ENCODE measurements at places on chromosomes 1 and 21.
A peak's percentile ranks its signal among the peaks of the same experiment; 100 is the strongest.

DNA sequence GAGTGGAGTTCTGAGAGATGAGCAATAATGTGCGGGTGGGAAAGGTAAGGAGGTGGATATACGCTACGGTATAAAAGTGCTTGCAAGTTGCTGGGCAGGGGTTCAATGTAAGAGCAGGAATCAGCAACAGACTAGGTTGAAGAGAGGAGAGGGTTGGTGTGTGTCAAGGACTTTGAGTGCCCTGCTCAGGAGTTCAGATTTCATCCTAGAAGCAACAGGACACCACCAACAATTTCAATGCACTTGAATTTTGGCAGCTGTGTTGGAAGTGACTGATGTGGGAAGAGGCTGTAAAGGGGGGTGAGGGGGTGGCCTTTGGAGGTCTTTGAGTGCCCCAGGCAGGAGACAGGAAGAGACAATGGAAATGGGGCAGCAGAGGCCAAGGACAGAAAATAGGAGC is 57.3 kb downstream of the RHOU start:
- DNase-seq, result no peak

DNA sequence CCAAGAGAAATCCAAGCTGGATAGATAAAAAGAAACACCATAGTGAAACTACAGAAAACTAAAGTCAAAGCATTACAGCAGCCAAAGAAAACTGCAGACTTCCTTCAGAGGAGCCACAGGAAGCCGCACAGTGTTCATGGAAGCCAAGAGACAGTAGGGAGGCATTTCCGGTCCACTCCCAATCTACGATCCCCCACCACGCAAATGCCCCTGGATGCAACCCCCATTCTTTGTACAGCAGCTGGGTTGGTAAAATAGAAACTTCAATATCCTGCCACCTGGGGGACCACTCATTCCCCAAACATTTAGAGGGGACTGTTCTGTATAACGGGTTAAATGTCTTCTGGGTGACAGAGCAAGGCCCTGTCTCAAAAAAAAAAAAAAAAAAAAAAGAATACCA is 43.9 kb upstream of the TSPEAR start:
- DNase-seq, result no peak

DNA sequence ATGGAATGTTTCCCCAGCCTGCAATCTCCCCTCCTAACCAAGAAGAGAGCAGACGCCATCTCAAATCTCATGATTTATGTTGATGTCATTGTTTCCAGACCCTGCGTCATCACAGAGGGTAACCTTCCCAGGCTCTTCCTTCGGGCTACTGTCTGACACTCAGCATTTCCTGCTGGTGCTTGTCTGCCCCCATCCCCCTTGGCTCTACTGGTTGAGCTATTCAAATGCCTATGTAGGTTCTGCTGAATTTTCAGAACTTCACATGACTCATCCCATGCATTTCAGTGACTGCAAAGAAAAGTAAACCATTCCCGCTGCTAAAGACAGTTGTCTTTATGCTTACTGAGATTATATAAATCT is 24.8 kb upstream of the ITPKB start:
- DNase-seq, result no peak

GRCh38 chr1:162690672-162691434 is 58.6 kb downstream of the DDR2 start:
- DNase-seq, result no peak

DNA sequence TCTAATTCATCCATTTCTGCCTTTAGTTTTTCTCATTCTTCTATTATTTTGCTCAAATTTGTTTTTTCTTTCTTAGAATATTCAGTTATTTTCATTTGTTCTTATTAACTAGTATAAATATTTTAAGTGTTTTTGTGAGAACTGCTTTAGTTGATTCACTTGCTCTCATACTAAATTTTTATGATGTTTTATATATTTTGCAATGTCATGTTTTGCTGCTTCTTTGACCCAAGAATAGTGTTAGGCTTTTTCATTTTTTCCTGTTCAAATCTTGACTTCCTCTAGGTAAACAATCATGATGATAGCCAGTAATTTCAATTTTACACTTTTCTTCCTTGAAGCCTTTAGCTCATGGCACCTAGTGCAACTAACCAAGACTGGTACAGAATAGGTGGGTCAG is 45.2 kb downstream of the MAN1A2 start:
- no peak for DNase-seq

GRCh38 chr1:169595764-169596711 is 9.8 kb upstream of the F5 start:
- peak; percentile 41 for DNase-seq

DNA sequence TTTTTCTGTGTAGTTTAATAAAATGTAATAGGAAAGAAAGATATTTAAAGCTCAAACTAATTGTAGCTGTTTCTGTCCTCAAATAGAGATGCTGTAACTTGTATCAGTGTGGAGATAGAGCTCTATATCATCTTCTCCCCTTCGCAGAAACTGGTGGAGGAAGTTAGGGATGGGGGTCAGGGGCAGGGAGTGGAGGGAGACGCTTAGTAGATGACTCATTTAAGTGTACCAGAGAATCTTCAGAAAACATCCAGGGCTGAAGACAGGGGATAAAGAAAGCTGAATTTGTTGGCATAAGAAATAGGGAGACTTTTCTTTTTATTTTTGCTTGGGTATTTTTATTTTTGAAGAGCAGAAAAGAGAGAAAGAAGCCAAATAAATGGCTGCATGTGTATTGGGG is 282.6 kb upstream of the DPYD start:
- DNase-seq, result no peak

DNA sequence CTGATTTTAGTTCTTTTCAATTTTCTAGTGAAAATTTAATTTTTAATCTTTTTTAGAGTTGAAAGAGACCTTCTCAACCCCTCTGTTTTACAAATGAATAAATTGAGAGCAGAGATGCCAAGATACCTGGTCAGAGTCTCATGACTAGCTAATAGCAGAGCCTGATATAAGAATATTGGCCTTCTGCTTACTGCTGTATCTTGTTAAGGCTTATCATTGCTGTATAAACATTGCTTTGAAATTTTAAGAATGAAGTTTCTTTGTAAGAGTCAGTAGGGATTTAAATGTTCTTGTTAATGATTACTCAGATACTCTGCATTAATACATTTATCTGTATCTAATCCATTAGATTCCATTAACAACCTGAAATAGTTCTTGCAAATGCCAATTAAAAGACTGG is 9.8 kb downstream of the XPR1 start:
- no peak for DNase-seq

GRCh38 chr1:159338018-159338417 is 35.9 kb downstream of the FCER1A start:
- DNase-seq, result no peak

- no peak for DNase-seq
Measured at GRCh38 chr1:34904236-34905097, 25.0 kb downstream of the DLGAP3 start.

DNA sequence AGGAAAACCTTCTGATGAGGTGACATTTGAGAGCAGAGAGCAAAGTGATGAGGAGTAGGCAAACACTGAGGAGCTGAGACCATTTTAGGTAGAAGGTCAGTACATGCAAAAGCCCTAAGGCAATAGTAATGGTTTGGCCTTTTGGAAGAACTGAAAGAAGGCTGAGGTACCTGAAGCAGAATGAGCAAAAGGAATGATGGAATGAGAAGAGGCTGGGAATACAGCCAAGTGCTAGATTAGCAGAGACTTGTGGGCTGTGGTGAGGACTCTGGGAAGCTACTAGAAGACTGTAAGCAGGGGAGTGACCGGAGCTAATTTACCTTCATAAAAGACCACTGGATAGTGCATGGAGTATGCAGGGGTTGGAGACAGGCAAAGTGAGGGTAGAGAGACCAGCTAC is 77.9 kb downstream of the GFI1 start:
- no peak for DNase-seq

DNA sequence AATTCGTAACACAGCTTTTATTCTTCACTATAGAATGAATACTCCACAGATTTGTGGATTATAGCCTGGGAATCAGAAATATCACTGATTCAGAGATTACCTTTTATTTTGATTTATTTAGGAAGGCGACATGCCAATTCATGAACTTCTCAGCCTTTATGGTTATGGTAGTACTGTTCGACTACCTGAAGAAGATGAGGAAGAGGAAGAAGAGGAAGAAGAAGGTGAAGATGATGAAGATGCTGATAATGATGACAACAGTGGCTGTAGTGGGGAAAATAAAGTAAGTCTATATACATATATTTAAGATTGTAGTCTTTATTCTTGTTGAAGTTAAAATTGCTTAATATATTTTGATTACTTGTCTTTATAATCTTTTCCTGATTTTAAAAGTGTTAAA is 33.1 kb downstream of the MIER1 start:
- DNase-seq, result no peak

- DNase-seq, result no peak
Measured at GRCh38 chr1:46466477-46467182, 23.0 kb upstream of the DMBX1 start.

- DNase-seq, result no peak
Measured at GRCh38 chr1:165703648-165704047, 5.3 kb upstream of the ALDH9A1 start.

- no peak for DNase-seq
Measured at GRCh38 chr1:244444854-244445253, 6.9 kb downstream of the ADSS2 start.

- DNase-seq, result no peak
Measured at GRCh38 chr1:6025269-6026094, 20.2 kb upstream of the KCNAB2 start.

- DNase-seq, result no peak
Measured at GRCh38 chr1:183600634-183601033, 10.4 kb upstream of the NCF2 start.

- no peak for DNase-seq
Measured at GRCh38 chr1:119774746-119775490, 6.2 kb upstream of the HMGCS2 start.

- DNase-seq, result no peak
Measured at GRCh38 chr21:14617871-14618270, 71.8 kb upstream of the SAMSN1 start.

DNA sequence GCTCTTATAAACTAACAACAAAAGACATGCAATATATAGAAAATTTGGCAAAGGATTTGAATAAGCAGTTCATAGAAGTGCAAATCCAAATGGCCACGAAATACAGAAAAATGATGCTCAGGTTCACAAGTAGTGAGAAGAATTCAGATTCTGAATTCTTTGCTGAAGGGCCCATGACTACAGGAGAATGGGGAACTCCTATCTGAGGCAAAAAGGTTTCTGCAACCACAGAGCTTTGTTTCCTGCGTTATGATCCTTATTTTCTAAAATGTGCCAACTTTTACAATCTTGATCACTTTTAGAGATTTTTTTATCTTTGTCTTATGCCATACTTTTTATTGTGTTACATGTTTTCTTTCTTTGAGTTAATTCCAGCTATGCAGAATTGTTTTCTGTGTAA is 91.3 kb downstream of the ITSN1 start:
- no peak for DNase-seq

DNA sequence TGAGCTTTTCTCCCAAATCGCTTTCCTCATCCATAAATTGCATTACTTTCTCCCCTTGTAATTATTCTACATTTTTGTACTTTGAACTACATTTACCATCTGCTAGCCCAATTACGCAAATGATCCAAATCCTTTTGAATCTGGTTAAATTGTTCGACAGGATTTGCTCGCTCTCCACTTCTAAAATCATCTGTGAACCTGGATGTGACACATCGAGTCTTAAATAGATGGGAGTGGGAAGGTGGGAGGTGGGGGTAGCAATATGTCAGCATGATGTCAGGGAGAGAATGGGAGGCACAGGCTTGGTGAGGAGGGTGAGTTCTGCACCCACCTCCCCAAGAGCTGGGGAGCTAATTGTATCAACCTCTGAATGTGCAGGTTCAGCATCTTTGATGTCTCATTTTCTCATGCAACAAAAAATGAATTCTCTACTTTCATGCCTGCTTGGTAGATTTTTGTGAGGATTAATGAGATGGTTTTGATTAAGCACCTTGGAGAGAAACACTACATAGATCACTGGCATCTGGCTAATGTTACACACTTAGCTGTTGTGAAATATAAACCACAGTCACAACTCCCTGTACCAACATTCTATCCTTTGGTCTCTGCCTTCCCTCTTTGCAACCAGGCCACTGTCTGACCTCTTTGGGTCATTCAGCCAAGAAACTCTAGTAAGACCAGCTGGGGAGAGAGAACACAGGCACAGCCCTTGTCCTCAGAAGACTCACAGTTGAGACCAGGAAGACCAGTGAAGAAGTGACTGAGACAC is 165.1 kb downstream of the DAB1 start:
- no peak for DNase-seq

- no peak for DNase-seq
Measured at GRCh38 chr1:216014086-216014485, 409.2 kb downstream of the USH2A start.

DNA sequence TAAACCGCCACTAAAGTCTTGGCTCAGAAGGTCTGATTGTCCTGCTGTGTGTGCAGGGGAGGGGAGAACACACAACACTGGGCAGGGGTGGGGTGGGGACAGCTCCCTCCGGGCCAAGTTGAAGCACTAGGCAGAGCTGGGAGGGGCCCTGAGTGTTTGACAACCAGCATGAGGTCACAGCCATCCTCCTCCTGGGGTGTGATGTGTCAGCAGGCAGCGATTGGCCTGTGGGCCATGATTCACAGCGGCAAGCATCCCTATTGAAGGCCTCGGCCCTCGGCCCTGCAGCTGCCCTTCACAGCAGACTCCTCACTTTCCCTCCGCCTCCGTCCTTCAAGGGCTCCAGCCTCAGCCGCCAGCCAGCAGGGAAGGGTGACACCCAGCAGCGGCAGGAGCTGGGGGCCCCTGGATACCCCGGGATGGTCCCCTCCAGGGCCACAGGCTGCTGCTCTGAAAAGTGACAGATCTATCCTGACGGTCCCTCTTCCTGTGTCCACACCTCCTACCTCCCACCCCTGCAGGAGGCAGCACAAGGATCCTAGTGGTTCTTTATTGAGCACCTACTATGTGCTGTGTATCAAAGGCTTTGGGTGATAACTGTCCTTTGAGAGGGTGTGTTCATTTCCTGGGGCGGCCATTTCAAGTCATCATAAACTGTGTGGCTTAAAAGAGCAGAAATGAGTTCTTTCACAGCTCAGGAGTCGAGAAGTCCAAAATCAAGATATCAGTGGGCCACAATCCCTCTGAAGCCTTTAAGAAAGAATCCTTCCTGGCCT is 66.0 kb upstream of the SLC25A33 start:
- DNase-seq, result no peak

GRCh38 chr1:6028042-6028850 is 17.4 kb upstream of the KCNAB2 start:
- DNase-seq, result no peak

GRCh38 chr1:169529068-169529642 is 43.4 kb upstream of the SLC19A2 start:
- peak; percentile 25 for DNase-seq

DNA sequence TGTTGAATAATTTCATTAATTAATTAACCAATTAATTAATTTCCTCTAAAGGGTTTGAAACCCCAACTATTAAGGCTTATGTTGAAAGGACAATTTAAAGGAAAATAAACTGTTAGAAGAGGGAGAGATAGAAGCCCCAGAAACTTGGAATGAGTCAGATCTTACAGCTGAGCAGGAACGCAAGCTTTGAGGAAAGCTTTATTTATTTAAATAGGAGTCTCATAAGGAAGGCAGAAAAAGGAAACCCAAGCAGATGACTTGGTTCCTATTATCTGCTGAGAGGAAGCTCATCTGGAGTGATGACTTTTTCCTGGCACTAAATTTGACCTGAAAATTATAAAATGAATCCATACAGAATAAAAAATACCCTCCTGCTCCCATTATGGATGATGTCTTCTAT is 105.1 kb downstream of the ROR1 start:
- DNase-seq, result no peak

- DNase-seq, result no peak
Measured at GRCh38 chr1:55604179-55604578, 389.0 kb upstream of the USP24 start.
